Naive thymus-derived CD8-positive, alpha-beta T cell (primary cell): ENCODE measurements at places on chromosomes 2 and 18.

DNA sequence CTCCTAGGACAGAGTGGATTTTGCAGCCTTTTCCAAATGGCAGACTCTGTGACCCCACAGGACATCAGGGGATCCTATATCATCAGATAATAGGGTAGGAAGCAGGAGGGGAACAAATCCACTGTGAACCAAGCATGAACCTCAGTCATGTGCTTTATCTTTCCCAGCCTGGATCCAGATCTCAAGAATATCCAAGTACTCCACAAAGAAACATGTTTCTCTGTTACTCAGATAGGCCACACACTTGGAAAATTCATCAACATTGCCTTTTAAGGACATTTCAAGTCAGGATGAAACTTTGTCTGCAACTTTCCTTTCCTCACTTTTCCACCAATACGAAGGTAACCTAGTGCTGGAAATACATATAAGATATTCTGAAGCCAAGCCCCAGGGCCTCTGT lies 85.8 kb downstream of the RDH14 start:
- DNase-seq = no peak

GRCh38 chr2:22817197-22817596 lies 567.8 kb upstream of the KLHL29 start:
- no peak for DNase-seq

DNA sequence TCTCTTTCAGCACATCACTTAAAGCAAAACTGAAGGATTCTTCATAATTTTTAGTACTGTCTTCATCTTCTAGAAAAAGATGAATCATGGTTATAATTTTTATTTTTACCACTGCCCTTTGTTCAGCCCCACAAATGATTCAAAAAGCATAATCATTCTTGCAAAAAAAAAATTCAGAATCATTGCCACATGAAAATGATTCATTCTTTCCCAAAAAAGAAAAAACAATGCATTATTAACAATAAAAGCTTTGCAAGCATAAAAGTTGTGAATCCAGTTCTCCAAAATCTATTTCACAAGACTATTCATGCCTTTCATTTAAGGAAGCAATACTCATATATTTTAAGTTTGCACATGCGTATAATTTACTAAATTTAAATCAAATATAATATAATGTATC lies 204.8 kb downstream of the RBM43 start:
- DNase-seq = no peak

DNA sequence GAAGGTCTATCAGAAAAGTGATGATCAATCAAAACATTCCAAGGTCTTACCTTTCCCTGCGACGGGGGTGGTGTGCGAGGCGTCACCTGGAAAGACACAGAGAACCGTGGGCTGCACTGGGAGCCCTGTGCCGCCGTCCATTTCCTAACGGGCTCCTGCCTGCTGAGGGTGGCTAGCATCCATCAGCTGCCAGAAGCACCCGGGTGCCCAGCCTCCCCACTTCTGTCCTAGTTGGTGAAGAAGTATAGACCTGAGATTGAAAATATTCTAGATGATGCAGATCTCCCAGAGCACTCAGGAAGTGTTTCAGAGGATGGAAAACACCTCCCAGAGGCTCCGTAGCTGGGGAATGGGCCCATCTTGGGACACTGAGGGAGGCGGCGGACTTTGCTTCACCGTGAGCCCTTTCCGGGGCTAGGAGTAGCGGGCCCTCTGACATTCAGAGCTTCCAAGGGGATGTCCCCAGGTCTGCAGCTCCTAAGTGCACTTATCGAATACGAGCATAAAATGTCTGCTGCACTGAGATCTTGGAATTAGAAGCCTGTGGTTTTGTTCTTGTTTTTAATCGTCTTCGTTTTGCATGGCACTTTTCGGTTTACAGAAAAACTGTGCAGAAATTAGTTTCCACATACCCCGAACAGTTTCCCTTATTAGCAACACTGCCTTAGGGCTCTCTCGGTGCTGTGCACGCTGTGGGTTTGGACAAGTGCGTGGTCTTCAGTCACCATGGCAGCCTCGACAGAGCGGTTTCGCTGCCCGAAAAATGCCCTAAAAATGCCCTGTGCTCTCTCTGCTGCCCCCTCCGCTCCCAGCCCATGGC lies 143.5 kb downstream of the MBP start:
- no peak for DNase-seq

DNA sequence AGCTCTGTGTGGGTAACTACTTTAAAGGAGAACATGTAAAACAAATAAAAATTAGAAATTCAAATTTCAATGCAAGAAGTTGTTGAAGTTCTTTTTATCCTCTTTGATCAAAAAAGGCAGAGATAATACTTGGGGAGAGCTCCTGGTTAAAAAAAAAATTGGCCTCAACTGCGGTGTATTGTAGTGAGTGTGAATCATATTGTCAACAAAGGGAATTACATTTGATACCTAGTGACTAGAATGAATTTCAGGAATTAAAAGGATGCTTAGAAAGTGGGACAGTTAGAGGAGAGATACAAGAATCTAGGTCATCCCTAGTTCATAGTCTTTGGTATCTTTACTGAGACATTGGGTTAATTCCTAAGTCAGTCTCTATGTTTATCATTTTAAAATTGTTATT lies 473.0 kb downstream of the CCDC85A start:
- DNase-seq = no peak

GRCh38 chr2:140183056-140183765 lies 1403.0 kb upstream of the NXPH2 start:
- no peak for DNase-seq

DNA sequence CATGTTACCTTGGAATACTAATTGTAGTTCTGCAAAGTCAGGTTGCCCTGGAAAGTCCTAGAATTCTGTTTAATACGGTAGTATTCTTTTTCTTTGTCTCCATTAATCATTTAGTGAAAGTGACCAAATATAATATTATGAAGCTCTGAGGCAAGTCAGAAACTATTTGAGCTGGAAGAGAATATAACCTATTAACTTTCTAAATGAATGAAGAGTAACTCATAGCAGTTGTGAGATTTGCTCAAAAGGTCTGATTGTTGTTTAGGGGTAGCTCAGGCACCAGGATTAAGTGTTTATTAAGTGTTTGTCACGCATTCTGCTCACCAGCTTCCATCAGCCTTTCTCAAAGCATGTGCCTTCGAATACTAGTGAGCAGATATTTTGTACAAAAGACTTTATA lies 46.7 kb upstream of the SERPINE2 start:
- no peak for DNase-seq

DNA sequence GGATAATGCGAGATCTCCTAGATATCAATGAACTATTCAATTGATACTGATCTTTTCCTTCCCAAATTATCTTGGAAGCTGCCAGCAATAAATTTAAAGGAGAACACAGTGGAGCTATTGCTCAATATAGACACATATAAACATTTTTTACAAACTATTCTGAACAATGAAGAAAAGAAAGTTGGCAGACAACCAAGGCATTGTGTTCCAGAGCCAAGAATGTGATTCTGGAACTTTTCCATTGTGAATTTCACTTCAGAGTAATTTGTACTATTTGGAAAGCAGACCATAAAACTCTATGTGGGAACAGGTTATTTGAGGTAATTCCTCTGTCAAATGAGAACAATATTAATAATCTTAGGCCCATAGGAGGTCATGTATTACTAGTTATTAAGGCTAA lies 588.2 kb downstream of the IRS1 start:
- DNase-seq = no peak

GRCh38 chr2:240983361-240983995 lies 14.9 kb upstream of the SNED1 start:
- DNase-seq = peak; percentile 64

GRCh38 chr2:195848119-195848899 lies 191.3 kb downstream of the SLC39A10 start:
- peak; percentile 15 for DNase-seq
